ENCODE measurements at places on chromosomes 3 and 15.

GRCh38 chr3:10327592-10327991 lies 6.7 kb upstream of the SEC13 start:
- no peak for DNase-seq

DNA sequence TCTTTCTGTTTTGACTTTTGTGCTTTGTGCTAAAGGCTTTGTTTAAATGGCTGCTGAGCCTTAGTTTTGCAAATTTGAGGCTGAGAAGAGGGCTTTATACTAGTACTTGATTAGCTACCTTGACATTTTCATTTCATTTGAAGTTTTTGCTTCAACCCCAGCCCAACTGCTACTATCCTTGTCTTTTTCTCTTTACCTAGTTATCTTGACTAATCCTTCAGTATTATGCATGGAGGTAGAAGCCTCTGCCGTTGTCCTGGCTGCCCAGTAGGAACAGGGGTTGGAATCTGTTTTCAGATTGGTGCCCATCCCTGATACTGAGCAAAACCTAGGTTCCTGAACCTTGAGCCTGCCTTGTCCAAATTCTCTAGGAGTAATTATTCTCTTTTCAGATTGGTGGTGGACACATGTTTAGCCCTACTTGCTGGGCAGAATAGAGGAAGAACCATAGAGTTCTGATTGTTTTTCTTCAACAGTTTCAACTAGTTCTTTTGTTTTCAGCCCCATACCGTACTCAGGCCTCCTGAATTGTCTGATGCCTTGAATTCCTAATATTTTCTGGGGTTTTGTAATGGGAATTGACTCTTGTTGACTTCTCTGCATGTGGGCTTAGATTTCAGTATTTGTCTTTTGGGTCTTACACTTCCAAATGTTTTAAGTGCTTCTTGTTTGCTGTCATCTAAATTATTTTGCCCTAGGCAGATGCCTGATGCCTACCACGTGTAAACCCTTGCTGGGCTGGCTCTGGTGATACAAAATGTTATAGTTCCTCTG lies 143.2 kb downstream of the DOCK3 start:
- DNase-seq, result no peak

DNA sequence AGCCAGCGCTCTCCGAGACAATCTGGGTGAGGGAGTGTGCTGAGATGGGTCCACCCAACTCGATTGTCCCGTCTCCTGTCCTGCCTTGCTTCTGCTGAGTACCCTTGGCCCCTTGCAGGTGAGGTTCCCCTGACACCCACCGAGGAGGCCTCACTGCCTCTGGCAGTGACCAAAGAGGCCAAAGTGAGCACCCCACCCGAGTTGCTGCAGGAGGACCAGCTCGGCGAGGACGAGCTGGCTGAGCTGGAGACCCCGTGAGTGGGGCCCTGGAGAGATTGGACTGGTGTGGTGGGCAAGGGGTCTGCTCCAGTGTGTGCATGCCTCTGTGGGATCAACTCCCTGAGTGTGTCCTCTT lies 23.6 kb downstream of the NBEAL2 start:
- no peak for DNase-seq

DNA sequence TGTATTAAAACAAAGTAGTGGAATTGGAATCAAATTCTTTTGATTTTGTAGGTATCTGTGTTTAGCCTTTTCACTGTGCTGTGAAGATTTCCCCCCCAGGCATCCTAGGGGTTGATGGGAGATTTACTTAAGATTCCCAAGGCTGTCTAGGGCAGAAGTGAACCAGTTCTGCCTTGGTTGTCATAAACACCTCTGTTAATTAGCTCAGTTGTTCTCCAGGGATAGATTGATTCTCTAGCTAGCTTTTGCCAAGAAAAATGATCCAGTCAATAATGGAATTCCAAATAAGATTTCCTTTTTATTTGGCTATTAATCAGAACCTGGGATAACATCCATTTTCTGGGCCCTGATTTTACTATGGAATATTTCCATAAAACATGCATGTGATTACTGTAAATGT lies 12.7 kb downstream of the DAG1 start:
- DNase-seq, result no peak

DNA sequence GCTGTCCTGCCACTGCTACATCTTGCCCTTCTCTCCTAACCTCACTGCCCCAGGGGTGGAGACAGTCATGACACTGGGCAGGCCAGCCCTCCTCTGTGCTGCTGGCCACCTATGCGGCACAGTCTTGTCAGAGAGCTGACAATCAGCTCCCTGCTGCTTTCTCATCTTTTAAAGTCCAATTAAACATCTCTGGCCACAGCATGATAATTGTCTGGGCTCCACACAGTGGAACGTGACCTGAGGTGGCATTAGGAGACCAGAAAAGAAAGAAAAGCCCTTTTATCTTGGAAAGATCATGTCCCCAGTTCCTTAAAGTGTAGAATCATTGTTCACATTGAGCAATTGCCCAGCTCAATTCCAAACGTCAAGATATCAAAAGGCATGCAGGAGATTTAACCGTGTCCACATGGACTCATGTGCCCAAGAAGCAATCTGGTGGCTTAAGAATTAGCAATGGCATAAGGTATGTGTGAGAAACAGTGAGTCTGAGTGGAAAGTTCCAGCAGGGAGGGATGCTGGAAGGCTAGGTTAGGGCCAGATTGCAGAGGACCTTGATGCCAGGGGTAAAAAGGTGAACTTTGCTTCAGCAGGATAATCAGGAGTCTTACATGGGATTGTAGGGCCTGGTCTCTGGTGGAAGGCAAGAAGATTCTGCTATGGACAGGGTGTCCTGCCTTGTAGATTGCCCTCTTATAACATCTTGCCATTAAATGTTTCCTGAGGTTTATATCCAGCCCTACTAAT lies 15.3 kb upstream of the CACNA1D start:
- DNase-seq, result no peak

DNA sequence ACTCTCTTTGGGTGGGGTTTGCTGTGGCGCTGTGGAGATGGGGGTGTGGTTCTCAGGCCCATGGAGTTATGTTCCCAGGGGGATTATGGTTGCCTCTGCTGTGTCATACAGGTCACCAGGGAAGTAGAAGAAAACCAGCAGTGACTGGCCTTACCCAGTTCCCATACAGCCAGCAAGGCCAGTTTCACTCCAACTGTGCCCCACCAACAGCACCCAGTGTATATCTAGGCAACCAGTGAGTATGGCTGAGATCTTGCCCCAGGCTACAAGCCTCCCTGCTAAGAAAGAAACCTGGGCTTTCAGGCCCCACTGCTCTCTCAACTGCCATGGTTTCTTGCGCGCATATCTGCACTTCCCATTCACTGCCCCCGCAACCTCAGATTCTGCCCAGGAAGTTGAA lies 31.4 kb upstream of the RARB start:
- DNase-seq, result no peak

DNA sequence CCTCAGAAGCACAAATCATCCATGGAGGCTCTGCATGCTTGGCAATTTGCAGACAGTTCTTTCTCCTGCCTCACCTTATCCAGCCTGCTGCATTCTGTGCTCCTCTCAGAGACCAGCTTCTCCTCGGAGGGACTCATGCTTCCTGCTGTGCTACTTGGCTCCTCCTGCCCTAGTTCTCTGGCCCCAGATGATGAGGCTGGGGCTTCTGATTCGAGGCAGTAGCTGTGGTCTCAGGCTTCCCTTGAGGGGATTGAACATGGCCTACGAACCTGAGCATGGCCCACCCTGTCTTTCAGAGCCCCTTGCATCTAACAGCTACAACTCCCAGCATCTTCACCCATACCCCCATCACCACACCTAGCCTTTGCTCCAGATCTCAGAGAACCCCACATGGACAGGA lies 6.7 kb downstream of the VIPR1 start:
- no peak for DNase-seq

DNA sequence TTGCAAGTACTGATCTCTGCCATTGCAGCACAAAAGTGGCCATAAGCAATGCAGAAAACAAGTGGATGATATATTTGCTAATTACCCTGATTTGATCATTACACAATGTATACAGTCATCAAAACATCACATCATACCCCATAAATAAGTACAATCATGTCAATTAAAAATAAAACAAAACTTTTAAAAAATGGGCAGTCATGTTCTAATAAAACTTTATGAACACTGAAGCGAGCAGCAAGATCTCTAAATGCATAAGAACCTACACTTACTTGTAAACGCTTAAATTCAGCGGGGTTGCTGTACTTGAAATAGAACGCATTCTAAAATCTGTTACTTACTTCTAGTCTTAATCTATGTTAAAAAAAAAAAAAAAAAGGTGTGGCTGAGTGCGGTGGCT lies 73.4 kb downstream of the AQR start:
- DNase-seq, result no peak

GRCh38 chr15:29942548-29942947 lies 120.3 kb upstream of the TJP1 start:
- no peak for DNase-seq

- no peak for DNase-seq
Observed at GRCh38 chr3:152910966-152911365, 76.0 kb downstream of the P2RY1 start.

DNA sequence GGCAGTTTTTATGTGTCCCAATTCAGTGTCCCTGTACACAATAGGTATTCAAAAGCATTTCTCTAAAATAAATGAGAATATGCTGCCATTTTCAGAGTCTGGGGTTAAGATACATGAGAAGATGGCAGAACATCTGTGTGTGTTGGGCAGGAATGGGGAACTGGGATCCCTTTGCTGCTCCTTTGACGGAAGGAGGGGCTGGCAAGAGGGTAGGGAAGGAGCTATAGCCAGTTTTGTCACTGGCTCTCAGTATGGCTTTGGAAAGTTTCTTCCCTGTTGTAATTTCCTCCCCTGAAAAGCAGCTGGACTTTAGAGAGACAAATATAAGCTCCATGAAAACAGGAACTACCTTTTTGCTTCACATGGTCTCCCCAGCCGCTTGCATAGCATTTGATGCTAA lies 137.5 kb upstream of the PRR23C start:
- DNase-seq, result no peak

- no peak for DNase-seq
Observed at GRCh38 chr3:152219216-152219615, 49.5 kb upstream of the MBNL1 start.

- no peak for DNase-seq
Observed at GRCh38 chr3:46349484-46350261, 4.2 kb upstream of the CCR2 start.

DNA sequence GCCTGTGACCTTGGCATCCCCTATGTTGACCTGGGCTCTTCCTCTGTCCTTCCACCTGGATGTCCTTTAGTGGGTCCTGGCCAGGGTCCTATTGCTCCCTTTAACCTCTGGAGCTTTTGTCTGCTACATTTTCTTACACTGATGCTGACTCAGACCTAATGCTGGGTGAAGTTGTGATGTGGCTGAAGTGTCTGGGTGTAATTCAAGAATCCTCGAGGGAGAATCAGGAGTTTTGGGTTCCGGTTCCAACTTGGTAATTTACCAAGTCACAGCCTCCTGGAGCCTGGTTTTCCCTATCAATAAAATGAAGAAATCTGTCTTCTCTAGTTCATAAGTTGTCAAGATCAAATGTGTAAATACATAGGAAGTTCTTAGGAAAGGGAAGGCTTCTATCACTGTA lies 25.6 kb downstream of the CEP19 start:
- no peak for DNase-seq

DNA sequence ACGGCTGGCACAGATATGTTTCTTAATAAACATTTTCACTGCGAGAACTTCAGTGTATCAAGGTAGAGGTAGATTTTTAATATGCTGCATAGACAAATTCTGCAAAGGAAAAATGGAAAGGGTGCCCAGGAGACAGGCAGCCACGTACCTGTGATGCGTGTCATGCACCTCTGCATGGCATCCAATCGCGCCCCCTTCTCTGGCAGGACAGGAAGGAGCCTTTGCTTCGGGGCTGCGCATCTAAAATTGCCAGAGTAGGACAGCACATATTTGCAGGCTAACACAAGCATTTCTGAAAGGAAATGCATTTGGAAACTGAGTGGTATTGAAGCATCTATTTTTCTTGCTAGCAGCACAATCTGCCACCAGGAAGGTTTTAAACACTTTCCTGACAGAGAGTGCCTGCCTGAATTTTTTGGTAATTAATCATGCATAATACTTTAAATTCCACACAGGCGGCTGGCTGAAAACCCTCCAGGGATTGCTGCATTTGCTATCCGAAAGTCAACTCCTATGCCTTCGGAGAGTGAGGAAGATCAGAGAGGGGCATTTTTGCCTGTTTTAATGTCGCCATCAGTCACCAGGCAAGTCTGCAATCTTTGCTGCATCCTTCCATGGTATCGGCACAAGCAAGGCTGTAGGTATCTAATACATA lies 165.1 kb upstream of the ATP10A start:
- DNase-seq, result no peak

GRCh38 chr3:8764528-8764927 lies 4.9 kb downstream of the OXTR start:
- DNase-seq, result no peak

DNA sequence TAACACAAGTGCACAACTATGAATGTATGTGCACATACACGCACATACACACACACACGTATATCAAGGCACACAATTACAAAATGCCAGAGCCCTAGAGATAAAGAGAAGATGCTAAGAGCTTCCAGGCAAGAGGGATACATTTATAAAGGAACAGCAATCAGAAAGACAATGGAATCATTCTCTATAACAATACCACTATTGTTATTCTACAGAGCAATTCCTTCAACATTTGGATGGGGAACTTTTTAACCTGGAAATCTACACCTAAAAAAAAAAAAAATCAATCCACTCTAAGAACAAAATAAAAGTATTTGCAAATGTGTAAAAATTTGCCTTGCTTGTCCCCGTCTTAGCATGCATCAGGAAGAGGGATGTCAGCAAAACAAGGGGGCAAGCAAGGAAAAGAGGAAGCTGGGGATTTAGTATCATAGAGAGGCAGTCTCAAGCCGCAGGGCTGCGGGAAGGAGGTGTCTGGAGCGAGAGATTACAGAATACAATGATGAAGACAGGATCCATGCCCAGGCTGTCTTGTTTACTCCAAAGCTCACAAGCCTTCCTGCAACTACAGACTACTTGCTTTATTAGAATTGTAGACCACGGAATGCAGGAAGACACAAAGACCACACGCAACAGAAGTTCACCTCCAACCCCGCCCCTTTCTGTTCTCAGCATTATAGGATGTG lies 220.2 kb downstream of the NTRK3 start:
- no peak for DNase-seq

- DNase-seq, result no peak
Observed at GRCh38 chr3:23405081-23405480, 202.0 kb downstream of the UBE2E2 start.

GRCh38 chr15:44319385-44319784 lies 30.9 kb downstream of the GOLM2 start:
- no peak for DNase-seq

GRCh38 chr15:85142312-85142711 lies 160.7 kb downstream of the PDE8A start:
- DNase-seq, result no peak
